ENCODE measurements at places on chromosomes 6 and 20.

DNA sequence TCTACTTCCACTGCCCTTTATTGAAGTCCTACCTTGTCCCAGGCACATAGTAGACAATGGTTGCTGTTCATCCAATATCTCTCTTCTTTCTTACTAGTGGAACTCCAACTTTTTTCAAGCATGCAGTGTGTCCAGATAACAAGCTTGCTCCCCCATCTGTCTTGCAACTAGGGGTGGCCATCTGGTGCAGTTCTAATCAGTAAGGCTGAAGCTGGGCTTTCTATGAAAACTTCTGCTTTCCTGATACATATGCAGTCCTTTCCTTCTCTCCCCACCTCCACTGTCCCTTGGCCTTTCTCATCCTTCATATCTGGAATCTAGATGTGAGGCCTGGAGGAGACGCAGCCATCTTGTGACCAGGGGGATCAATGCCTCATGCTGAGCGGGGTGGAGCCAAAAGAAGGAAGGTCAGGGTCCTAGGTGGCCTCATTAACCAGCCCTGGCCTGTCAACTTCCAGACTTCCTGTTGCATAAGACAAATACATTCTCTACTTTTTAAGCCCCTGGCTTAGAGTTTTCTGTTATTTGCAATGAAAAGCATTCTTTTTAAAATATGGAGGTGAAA, 59.6 kb upstream of the ZFP64 start:
- DNase-seq: no peak

- DNase-seq: no peak
Observed at GRCh38 chr6:113719545-113719944, 137.6 kb upstream of the MARCKS start.

DNA sequence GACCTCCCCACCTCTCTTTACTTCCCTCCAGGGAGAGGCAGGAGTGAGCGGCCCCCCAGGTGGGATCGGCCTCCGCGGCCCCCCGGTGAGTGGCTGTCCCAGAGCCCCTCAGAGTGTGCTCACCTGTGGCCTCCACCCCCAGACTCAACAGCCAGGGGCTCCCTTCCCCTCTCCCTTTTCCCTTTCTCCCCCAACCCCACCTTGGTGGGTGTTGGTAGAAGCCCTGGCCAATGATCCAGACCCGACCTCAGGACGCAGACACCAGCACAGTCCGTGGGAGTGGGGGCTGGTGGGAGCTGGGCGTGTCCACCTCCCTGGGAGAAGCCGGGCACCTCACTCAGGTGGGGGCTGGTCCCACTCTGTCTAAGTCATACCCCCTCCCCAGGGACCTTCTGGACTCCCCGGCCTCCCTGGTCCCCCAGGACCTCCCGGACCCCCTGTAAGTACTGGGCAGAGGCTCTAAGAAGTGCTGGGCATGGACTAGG, 4.9 kb downstream of the COL9A3 start:
- no peak for DNase-seq

DNA sequence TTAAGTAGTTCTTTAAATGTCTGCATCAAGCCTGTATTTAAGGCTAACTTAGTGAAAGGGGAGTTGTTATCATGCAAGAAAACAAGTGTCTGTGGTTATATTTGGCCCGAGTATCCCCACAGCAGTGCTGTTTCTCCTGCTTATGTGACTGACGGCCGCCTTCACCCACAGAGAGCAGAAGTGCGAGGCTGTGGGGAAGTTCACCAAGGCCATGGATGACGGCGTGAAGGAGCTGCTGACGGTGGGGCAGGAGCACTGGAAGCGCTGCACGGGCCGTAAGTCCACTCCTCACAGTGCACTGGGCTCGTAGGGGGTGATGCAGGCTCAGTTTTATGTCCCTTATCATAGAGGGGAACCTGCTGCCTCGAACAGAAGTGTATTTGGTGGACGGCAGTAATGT, 53.2 kb upstream of the SYNJ2 start:
- no peak for DNase-seq

DNA sequence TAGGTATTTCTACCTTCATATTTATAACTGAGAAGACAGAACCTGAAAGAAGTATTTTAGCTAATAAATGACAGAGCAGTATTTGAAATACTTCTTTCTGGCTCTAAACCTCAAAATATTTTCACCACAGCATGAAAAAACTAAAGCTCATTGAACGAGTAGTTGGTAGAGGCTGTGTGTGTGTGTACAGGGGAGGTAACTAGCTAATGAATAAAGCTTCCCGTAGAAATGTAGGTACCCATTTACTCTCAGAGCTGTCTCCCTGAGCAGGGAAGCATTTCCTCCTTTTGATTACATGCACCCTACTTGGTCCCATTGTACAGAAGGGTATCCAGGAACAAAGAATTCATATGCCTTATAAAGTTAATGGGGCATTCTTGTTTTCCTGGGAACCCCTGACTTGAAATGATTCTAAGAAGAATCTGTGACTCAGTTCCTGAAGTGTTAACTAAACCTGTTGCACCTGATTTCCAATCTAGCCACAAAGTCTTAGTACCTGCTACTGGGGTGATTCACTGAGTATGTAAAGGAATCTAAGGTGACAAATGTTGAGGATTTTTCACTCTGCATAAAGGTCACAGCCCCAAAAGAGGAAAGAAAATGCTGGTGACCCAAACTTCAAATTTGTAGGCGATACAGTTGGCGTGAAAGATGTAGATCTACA, 12.5 kb downstream of the CRYBG1 start:
- no peak for DNase-seq

GRCh38 chr6:156912431-156912830, 135.3 kb downstream of the ARID1B start:
- no peak for DNase-seq

DNA sequence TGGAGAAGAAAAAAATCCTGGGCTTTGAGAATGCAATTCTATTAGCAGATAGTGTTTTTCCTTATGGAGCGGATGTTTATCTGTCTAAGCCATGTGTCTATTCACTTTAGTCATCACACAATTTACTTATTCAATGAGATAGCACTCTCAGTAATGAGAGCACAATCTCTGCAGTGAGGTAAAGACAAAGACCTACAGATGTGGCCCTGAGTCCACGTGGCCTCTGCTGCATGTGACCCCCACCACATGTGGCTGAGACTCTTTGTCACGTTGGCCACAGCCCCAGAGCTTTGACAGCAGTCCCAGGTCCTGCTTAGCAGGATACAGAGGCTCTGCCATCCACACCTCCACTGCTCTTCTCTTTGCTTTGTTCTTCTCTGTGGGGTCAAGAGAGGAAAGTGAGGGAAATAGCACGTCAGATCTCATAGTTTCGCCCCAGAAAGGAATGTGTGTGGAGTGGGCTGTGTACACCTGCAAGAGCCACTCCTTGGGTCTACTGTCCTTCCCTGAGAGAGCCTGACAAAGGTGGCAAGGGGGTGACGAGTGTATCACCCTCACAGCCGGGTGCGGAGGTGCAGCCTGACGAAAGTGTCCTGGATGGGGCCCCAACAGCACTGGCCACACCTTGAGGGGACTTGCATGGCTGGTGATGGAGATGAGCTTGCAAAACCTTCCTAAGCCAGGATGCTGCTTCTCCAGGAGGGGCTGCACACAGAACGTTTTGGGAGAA, 40.7 kb downstream of the ZNF831 start:
- no peak for DNase-seq

GRCh38 chr6:80215063-80215462, 108.6 kb downstream of the BCKDHB start:
- no peak for DNase-seq

DNA sequence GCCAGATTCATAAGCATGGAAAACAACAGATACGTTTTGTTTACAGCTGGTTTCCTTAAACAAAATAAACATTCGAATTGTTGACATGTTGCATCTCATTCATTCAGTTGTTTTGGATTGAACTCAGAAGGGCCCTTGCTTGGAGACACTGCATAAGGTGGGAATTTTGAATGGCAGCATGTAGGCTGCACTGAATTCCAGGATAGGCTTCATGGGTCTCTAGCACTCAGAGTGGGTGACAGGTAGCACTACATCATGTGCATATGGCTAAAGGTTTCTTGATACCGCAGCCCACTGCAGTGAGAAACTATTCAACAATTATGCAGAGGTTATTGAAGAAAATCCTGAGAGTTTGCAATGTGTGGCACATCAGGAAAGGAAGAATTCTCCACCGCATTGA, 1.6 kb downstream of the BEND6 start:
- DNase-seq: no peak

DNA sequence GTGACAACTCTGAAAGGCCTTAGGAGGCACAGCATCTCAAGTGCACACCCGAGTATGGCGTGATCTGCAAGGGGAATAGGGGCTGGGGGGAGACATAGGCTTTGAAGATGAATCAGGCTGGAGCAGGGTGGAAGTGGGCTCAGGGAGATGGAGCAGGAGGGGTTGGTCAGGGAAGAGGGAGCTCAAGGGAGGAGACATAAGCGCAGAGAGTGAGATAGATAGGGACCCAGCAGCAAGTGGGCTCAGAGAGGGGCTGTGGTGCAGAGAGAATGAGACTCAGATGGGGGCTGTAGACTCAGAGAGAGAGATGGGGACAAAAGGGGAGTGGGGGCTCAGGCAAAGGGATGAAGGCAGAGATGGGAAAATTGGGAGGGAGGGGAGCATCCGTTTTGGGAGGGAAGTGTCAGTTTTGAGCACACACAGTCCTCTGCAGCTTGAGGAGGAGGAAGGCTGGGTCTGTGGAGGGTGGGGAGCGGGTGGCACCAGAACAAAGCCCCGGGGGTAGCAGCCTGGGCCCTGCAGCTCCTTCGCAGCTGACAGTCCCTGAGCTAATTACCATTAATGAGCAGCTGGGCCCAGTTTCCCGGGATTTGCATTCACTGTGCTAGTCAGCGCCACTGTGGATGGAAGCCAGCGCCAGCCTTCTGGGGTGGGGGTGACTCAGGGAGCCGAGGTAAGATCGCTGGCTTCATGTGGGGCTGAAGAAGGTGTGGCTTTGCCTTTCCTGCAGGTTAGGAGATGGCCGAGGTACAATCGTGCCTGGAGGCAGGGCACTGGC, 18.7 kb downstream of the SRXN1 start:
- no peak for DNase-seq

GRCh38 chr6:111696814-111697213, 91.1 kb upstream of the TRAF3IP2 start:
- DNase-seq: no peak

DNA sequence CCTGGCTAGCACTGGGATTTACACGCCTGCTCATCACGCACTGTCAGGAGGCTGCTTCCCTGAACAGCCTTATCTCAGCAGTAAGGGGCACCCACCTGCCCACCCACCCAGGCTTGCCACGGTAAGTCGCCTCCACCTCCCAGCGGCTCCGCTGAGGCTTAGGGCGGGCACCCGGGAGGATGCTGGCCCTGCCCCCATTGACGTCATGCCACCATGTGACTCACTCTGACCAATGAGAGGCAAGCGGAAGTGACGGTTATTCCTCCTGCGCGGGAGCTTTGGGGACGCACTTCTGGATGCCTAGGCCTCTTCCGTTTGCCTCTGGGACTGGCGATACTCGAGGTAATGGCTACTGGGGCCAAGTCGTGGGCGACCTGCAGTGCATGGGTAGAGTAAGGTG, 256.8 kb downstream of the QKI start:
- DNase-seq: no peak

GRCh38 chr20:23437126-23437899, 2.2 kb upstream of the CSTL1 start:
- no peak for DNase-seq

- DNase-seq: no peak
Observed at GRCh38 chr6:90896075-90896547, 309.2 kb upstream of the MAP3K7 start.

- no peak for DNase-seq
Observed at GRCh38 chr6:56556751-56557540, 85.7 kb downstream of the DST start.

GRCh38 chr6:45441851-45442453, 64.2 kb upstream of the SUPT3H start:
- no peak for DNase-seq

GRCh38 chr20:17749978-17750721, 50.4 kb downstream of the BANF2 start:
- DNase-seq: no peak

- DNase-seq: no peak
Observed at GRCh38 chr6:3926150-3926482, 76.9 kb downstream of the FAM50B start.

GRCh38 chr6:151009576-151009975, 144.1 kb downstream of the MTHFD1L start:
- no peak for DNase-seq

DNA sequence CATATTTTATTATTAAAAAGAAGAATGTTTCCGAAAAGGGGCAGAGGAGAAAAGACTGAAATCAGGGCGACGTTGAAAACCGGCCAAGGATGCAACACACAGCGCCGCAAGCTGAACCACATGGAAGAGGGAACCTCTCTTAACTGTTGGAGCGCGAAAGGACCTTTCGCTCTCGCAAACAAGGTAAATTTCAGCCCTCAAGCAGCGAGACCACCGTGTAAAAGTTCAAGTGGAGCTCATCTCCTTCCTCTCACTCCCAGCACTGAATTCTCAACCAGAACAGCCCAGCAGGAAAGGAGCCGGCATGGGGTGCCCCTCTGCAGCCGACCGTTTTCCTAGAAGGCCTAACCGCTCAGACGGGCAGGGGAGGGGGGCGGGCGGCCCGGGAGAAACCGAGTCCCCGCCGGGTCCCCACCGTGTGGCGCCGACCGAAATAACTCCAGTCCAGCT, 621 bp downstream of the GPR63 start:
- DNase-seq: peak; percentile 20

- no peak for DNase-seq
Observed at GRCh38 chr6:160004018-160004417, 35.1 kb downstream of the IGF2R start.

GRCh38 chr6:31945507-31946369, at the start of gene CFB:
CFB (plus strand) TSS chr6:31946095; CDS start chr6:31946222, 127 bp downstream.
- DNase-seq: peak; percentile 36

DNA sequence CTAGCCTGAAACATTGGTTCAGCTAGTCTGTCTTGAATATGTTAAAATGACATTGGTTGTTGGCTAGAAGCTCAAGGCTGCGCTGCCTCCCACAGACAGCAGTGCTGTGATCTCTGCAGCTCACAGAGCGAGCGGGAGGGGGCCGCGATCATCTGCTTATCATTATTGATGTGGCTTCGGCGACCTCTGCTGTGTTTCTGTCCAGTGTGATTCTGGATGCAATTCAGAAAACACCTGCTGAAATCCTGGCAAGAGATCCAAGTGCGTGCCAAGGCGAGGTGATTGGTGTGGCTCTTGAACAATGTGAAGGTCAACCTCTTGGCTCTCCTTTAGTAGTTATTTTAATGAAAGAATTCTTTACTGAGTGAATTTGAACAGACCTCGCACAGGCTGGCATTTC, 142.3 kb upstream of the SASH1 start:
- DNase-seq: peak; percentile 30

- peak; percentile 80 for DNase-seq
Observed at GRCh38 chr6:47787620-47788497, 6.0 kb downstream of the OPN5 start.

GRCh38 chr6:136117081-136117480, 133.0 kb downstream of the MTFR2 start:
- DNase-seq: no peak

GRCh38 chr20:39356908-39357307, 394.8 kb downstream of the DHX35 start:
- DNase-seq: no peak

- DNase-seq: peak; percentile 68
Observed at GRCh38 chr20:3781153-3781910, at the start of gene SPEF1. SPEF1 (minus strand) TSS chr20:3781448; CDS start chr20:3781287, 161 bp downstream.
